ENCODE measurements at places on chromosomes 1 and 21.

DNA sequence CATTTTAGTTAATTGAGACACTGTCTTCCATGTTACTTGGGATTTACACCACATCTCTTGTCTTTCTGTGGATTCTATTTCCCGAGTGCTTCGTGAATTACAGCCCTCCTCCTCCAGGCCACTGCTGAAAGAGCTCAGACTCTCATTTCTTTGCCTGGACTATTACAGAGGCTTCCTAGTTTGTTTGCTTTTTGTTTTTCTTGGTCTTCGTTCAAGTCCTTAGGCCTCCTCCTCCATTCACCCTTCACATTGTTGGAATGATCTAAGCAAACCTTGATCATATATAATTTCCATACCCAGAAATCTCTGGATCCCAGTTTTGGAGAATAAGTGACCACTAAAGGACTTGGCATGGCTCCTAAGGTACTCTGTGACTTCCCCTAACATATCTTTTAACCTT lies 94.1 kb downstream of the CNIH3 start:
- DNase-seq = no peak

DNA sequence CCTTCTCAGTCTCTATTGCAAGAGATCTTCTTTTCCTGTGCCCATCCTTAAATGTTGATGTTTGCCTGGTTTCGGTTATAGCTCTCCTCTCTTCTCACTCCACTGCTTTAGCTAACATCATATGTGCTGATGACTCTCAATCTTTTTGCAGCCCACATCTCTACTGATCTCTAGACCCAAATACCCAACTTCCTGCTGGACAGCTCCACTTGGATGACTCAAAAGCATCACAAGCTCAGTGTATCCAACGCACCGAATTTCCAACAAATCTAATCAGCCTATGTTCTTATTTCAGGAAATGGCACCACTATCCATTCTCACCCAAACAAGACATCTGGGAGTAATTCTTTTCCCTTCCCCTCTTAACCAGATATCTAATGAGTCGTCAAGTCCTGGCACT lies 79.1 kb upstream of the ARTN start:
- no peak for DNase-seq

- no peak for DNase-seq
These were observed 155.8 kb upstream of the BRINP3 start for GRCh38 chr1:190633488-190633887.

- DNase-seq = no peak
These were observed 3.5 kb upstream of the TLCD4 start for GRCh38 chr1:95113684-95114083.

- no peak for DNase-seq
These were observed 140.9 kb downstream of the RHOU start for GRCh38 chr1:228876187-228876586.

DNA sequence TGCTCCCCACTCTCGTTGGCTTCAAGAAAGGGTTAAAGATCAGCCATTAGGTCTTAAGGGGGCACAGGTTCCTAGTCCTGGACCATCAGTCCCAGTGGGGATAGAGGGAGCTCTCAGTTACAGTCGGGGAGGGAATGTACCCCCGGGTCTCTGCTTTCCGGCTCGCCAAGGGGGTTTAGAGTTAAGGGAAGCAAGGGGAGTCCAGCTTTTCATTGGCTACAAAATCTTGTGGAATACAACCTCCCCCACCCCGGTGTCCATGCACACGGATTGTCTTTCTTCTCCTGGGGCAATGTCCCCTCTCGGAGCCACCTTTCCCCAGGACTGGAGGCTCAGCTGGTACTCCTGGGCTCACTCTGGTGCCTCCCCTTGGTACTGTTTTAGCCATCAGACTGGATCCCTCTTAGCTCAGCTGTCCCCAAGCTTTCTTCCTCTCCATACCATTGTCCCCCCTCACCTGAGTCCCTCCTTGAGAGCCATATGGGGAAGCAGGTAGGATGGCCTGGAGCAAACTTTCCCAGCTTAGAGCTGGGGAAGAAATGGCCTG lies at the start of gene A3GALT2:
Gene A3GALT2, minus strand, starts transcription at position 480 of the 547 bp plus-strand sequence. Its CDS starts 0 bp downstream, at position 480.
- no peak for DNase-seq

DNA sequence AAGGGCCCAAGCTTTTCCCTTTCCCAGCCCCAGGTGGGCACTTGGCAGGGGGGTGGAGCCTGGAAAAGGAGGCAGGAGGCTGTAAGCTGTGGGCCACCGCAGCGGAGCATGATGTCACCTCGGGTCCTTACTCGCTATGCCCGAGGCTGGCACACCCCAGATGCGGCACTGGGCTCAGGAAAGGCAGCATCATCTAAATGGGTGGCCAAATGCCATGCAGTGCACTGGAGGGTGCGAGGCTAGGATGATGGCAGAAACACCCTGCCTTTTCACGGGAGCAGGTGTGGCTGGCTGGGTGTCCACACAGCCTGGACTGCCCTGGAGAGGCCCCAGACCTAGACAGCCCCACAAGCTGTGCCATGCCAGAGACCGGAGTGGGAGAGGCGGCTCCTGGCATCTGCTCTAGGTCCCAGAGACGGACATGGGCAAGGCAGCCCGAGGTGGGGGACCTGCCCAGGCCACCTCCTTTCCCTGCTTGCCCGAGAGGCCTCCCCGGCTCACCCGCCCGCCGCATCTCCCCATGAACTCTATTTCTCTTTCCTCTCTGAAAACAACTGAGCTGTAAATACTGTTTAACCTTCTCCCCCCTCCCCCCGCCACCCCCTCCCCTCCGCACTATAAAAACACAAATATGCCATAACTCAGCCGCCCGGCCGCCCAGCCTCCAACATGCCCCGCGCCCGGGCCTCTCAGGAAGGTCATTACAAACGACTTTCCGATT lies 124.7 kb downstream of the CASZ1 start:
- no peak for DNase-seq

DNA sequence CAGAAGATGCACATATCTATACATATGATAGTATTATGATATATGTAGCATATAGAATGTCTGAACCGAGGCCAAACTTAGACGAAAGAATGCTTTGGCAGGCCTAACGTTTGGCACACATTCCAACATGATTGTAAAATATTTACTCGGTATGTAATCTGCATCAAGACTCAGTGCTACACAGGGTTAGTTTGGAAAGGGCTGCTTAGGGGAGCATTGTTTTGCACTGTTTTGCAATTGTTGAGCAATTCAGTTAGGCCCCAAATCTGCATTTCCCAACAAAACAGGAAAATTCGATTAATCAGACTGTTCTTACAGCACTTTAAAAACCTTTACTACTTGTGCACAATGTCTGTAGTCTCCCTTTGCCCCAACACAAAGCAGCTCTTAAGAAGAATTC lies 216.0 kb upstream of the NEGR1 start:
- DNase-seq = no peak

DNA sequence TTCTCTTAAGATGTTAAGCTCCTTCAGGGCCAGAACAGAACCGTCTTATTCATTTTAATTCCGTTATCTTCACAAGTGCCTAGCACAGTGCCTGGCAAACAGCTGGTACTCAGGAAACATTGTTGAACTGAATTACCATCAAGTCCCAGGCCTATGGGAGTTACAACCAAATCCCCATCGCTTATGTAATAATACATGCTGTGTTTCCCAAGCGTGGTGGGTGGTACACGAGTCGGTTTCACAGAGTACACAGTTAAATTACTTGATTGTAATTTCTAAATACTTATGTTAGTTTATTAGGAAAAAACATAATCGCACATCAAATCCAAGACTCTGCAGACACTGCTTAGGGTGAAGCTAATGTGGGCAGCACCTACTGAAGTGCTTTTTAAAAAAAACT lies 1.0 kb downstream of the ANGEL2 start:
- no peak for DNase-seq

- no peak for DNase-seq
These were observed 970.7 kb downstream of the KCNT2 start for GRCh38 chr1:195637539-195637938.

DNA sequence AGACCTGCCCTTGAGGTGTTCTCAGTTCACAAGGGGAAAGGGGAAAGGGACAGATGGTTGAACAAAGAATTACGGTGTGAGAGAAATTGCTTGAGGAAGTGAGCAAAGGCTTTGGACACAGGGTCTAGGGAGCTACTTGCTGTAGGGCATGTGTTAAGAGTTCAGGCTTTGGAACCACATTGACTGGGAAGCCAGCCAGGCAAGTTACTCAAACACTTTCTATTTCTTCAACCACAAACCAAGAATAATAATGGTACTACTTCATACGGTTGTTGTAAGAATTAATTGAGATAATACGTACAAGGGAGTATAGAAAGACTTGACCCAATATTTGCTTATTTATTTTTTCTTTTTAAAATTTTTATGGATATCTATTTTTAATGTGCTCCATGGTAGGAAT lies 26.6 kb downstream of the AK4 start:
- peak; percentile 75 for DNase-seq

Data from suprapubic skin (tissue), 4 donors.